ENCODE measurements at places on chromosomes 3 and 15. TPM values are rescaled to one million over a fixed set of nuclear protein-coding genes. Genes with fewer than 3 reads are reported as not detected.

The BLM gene
- 14.7 TPM for total RNA-seq

The SEMA6D gene
- total RNA-seq = not detected

The CELSR3 gene
- 3.8 TPM for total RNA-seq

The APPL1 gene
- 20.8 TPM for total RNA-seq

The GOLGA8B gene
- total RNA-seq = 15.6 TPM

The GPR171 gene
- total RNA-seq = not detected

The PPARG gene
- total RNA-seq = 42.1 TPM

The SV2B gene
- total RNA-seq = 0.29 TPM

The LNP1 gene
- total RNA-seq = 0.90 TPM

The APBA2 gene
- 20.6 TPM for total RNA-seq

Data from A549 treated with dexamethasone at 1 μM for 4 hours (cell line).